ENCODE measurements at places on chromosomes 6 and 20. TPM values are rescaled to one million over a fixed set of nuclear protein-coding genes. Genes with fewer than 3 reads are reported as not detected.

GPX5 gene
- polyA plus RNA-seq = 0.84 TPM

BPIFB2 gene
- not detected for polyA plus RNA-seq

CCR6 gene
- polyA plus RNA-seq = 47.3 TPM

GRCh38 chr20:12305188-12305950 lies 387.7 kb downstream of the BTBD3 start:
- no peak overlapping the region for H3K27ac ChIP-seq
- H3K27me3 ChIP-seq = no peaks in the 10 kb centered on the region
- H3K36me3 ChIP-seq = no peaks in the 10 kb centered on the region
- no peaks in the 10 kb centered on the region for H3K4me1 ChIP-seq

DNA sequence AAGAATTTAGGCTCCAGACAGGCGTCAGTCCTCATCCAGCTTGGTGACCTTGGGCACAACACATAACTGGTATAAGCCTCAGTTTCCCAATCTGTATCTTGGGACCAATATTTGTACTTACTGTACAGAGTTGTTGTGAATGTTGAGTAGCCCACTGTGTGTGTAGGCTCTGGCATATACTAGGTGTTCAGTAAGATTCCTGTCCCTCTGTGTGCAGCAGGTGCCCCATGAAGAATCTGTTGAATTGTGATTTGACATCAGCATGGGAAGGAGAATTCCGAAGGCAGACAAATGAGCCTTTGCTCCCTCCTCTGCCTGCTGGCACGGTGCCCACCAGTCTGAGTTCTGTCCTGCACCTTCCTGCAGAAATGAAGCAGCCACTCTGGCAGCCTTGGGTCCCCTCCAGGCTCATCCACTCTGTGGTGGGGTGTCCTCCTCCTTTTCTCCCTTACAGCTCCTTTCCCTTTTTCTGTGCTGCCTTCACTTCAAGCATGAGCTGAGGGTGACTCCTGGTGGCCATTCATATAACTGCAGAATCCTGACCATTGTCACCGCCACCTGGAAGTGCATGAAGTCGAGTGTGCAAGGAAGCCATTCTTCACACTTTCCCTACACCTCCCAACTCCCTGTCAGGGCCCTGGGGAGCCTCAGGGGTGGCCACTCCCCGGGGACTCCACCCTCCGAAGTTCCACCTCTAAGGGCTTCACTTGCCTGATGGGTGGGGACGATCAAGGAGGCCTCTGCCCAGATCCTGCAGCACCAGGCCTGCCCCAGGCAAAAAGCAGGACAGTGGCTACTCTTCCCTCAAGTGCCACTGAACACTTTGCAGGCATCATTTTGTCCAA lies 48.2 kb downstream of the MRPL14 start:
- H3K27ac ChIP-seq = peak overlapping the region; percentile 75
- H3K4me3 ChIP-seq = no peak overlapping the region
- peak; percentile 61 for DNase-seq

GRCh38 chr20:58705208-58705926 lies 12.8 kb downstream of the NPEPL1 start:
- no peaks in the 10 kb centered on the region for H3K4me1 ChIP-seq
- no peak for DNase-seq
- H3K27me3 ChIP-seq = no peaks in the 10 kb centered on the region
- no peak overlapping the region for H3K27ac ChIP-seq

DNA sequence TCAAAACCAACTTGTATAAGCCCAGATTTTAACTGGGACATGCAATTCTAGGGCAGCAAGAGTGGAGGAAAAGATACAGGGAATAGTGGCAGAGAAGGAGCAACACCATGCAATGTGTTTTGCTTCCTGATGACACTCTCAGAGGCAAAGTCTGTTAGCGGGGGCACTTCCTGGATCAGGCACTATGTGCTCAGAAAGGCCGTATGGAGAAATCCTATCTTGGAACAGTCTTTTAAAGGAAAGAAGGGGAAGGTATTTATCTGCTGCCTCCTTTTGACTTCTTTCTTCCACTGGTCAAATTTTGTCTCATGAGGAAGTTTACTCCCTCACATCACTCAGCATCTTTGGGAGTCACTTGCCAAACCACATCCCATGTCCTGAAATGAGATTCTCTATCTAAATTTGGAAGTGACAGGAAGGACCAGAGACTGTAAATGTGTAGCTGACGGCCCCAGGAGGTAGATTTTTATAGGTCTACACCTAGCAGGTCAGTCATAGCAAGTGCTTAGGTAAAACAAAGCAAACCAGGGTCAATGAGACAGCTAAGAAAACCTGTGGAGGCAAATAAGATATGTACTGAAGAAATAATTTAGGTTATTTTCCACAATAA lies 91.7 kb upstream of the ELOVL5 start:
- no peak for DNase-seq
- no peak overlapping the region for H3K4me3 ChIP-seq
- no peaks in the 10 kb centered on the region for H3K36me3 ChIP-seq
- H3K27me3 ChIP-seq = no peaks in the 10 kb centered on the region
- no peak overlapping the region for H3K27ac ChIP-seq

GRCh38 chr6:143802833-143803565 lies 40.1 kb upstream of the LTV1 start:
- H3K4me1 ChIP-seq = no peaks in the 10 kb centered on the region
- H3K4me3 ChIP-seq = no peak overlapping the region
- H3K27me3 ChIP-seq = no peaks in the 10 kb centered on the region
- no peak for DNase-seq

DNA sequence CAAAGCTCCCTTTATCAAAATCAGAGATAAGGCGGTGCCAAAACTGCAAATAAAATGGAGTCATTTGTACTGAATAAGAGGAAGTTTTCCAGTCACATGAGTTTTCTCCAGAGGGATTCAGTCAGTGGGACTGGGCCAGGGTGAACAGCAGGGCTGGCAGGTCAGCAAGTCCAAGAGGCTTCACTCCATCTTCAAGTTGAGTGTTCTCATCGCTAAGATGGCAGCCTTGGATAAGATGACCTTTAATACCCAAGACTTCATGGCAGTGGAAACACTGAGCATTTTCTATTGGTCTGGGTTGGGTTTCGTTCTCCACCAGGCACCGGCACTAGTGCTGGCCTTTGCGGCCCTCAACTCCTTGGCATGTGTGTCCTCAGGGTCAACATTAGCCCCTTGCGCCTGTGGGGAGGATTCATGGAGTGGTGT lies 29.3 kb upstream of the IGF2R start:
- no peaks in the 10 kb centered on the region for H3K27me3 ChIP-seq
- no peaks in the 10 kb centered on the region for H3K36me3 ChIP-seq
- no peak overlapping the region for H3K27ac ChIP-seq
- no peaks in the 10 kb centered on the region for H3K4me1 ChIP-seq
- H3K4me3 ChIP-seq = no peak overlapping the region

Data from CD8-positive, alpha-beta memory T cell (primary cell).